ENCODE measurements at places on chromosomes 3 and 15. TPM values are rescaled to one million over a fixed set of nuclear protein-coding genes. Genes with fewer than 3 reads are reported as not detected.

Gene MED12L
- total RNA-seq: 2.5 TPM

GRCh38 chr3:133568294-133569014, 5.0 kb upstream of the CDV3 start:
- no peaks in the 10 kb centered on the region for H3K36me3 ChIP-seq
- no peaks in the 10 kb centered on the region for H3K27me3 ChIP-seq
- H3K4me1 ChIP-seq: peaks cover 18% of the 10 kb centered on the region
- no peak overlapping the region for H3K27ac ChIP-seq

DNA sequence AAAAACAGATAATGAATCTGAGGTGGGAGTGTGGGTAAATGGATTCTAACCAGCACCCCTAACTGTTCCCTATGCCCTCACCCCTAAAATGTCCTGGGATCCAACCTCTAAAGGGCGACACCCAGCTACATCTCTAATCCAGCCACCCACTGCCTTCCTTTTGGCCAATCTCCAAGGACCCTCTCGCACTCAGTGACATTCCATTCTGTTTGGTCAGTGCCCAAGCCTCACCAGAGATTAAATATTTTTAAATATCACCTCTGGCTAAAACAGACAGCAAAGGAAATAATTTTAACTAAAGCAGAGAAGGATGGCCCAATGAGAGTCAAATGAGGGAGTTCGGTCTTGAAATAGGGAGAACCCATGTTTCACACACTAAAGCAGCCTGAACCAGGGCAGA, 19.9 kb upstream of the SCN10A start:
- DNase-seq: no peak
- H3K36me3 ChIP-seq: no peaks in the 10 kb centered on the region
- H3K27ac ChIP-seq: no peak overlapping the region
- H3K27me3 ChIP-seq: no peaks in the 10 kb centered on the region
- H3K4me3 ChIP-seq: no peak overlapping the region
- H3K4me1 ChIP-seq: peaks cover 6% of the 10 kb centered on the region

GRCh38 chr15:68503213-68503612, 71.2 kb upstream of the ITGA11 start:
- H3K4me1 ChIP-seq: no peaks in the 10 kb centered on the region
- no peaks in the 10 kb centered on the region for H3K27me3 ChIP-seq
- no peak overlapping the region for H3K27ac ChIP-seq

DNA sequence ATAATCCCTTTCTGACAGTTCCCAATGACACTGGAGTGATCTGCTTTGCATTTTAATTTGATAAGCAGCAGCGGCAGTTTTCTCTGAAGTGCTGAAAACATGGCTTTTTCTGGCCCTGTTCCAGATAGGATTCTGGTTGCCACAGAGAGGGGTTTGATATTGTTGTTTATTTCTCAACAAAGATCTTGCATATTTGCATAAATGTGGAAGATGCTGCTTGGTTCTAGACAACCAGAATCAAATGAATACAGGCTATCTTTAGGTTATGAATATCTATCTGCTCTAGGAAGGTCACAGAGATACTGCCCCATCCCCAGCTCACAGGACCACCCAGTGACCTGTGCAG, 137.1 kb downstream of the ZNF609 start:
- peaks cover 18% of the 10 kb centered on the region for H3K4me1 ChIP-seq
- DNase-seq: no peak
- no peak overlapping the region for H3K27ac ChIP-seq
- H3K27me3 ChIP-seq: no peaks in the 10 kb centered on the region
- H3K4me3 ChIP-seq: no peak overlapping the region

DNA sequence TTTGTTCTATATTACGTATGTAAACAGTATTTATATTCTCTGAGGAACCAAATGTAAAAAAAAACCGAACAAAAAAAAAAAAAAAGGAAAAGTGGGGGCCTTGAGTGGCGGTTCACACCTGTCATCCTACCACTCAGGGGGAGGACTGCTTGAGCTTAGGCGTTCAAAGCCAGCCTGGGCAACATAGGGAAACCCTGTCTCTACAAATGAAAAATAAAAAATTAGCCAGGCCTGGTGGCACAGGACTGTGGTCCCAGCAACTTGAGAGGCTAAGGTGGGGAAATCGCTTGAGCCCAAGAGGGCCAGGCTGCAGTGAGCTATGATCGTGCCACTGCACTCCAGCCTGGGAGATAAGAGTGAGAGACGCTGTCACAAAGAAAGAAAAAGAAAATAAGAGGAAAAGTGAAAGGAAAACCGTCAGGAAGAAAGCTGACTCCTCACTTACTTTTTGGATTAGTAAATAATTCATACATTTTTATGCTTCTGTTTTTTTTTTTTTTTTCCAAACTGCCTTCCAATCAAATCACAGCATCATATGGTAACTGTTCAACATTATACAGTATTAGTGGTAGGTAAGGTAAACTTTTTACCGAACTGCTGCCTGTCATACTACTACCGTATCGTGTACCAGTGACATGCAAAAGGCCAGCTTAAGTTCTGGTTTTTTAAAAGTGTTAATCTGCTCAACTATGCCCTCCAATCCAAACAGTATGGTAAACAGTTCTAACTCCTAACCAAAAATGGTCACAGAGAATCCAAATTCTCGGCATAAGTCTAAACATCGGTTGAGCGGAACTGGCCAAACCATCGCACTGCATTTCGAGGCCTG, 1.2 kb downstream of the PHC3 start:
- H3K4me3 ChIP-seq: peak overlapping the region; percentile 71
- H3K36me3 ChIP-seq: peaks cover 25% of the 10 kb centered on the region
- no peak for DNase-seq
- H3K27me3 ChIP-seq: no peaks in the 10 kb centered on the region
- peak overlapping the region; percentile 96 for H3K27ac ChIP-seq
- H3K4me1 ChIP-seq: peaks cover 24% of the 10 kb centered on the region

- no peak overlapping the region for H3K4me3 ChIP-seq
- H3K4me1 ChIP-seq: no peaks in the 10 kb centered on the region
- H3K27me3 ChIP-seq: no peaks in the 10 kb centered on the region
- H3K36me3 ChIP-seq: no peaks in the 10 kb centered on the region
- H3K27ac ChIP-seq: no peak overlapping the region
Observed at GRCh38 chr3:110750201-110750600, 321.4 kb upstream of the NECTIN3 start.

GRCh38 chr3:50423543-50423942, 64.2 kb upstream of the TMEM115 start:
- H3K4me1 ChIP-seq: no peaks in the 10 kb centered on the region
- DNase-seq: no peak
- no peaks in the 10 kb centered on the region for H3K36me3 ChIP-seq
- H3K27me3 ChIP-seq: no peaks in the 10 kb centered on the region

DNA sequence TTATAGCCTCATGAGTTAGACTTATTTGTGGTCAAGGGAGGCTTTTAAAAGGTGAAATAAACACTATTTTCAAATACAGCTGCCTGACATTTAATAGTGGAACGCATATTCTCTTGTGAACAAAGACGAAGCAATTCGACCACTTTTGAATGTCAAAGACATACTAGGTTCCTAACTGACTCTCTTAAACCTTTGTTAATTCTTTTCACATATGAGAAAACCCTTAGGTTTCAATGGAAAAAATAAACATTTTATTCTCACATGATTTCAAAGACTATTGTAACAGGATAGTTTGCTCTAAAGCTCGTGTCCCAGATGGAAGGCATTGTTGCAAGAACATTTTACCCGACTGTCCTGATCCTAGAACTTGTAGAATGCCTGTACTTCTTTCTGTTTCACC, 74.8 kb upstream of the BOC start:
- no peak for DNase-seq
- H3K27ac ChIP-seq: no peak overlapping the region
- H3K36me3 ChIP-seq: no peaks in the 10 kb centered on the region
- no peaks in the 10 kb centered on the region for H3K4me1 ChIP-seq
